ENCODE measurements at places on chromosomes 12 and 14. TPM values are rescaled to one million over a fixed set of nuclear protein-coding genes. Genes with fewer than 3 reads are reported as not detected.

Gene CLEC4C
- not detected for total RNA-seq

Gene MANSC1
- 0.55 TPM for total RNA-seq

Gene SRRM4
- under 0.01 TPM for total RNA-seq

Gene LRRC10
- total RNA-seq: not detected

Gene ADAM21
- 0.33 TPM for total RNA-seq

Gene NTF3
- total RNA-seq: not detected

Gene PIANP
- total RNA-seq: under 0.01 TPM
